ENCODE measurements at places on chromosomes 3 and 15. TPM values are rescaled to one million over a fixed set of nuclear protein-coding genes. Genes with fewer than 3 reads are reported as not detected.

GRCh38 chr15:94327356-94327936, 96.1 kb downstream of the MCTP2 start:
- no peak overlapping the region for H3K27ac ChIP-seq
- H3K4me3 ChIP-seq, result no peak overlapping the region
- H3K4me1 ChIP-seq, result peaks cover 24% of the 10 kb centered on the region
- peaks cover 4% of the 10 kb centered on the region for H3K27me3 ChIP-seq
- DNase-seq, result peak; percentile 45
- H3K36me3 ChIP-seq, result no peaks in the 10 kb centered on the region

GRCh38 chr3:38421679-38422336, 31.9 kb upstream of the ACVR2B start:
- DNase-seq, result no peak
- peaks cover 2% of the 10 kb centered on the region for H3K4me1 ChIP-seq

DNA sequence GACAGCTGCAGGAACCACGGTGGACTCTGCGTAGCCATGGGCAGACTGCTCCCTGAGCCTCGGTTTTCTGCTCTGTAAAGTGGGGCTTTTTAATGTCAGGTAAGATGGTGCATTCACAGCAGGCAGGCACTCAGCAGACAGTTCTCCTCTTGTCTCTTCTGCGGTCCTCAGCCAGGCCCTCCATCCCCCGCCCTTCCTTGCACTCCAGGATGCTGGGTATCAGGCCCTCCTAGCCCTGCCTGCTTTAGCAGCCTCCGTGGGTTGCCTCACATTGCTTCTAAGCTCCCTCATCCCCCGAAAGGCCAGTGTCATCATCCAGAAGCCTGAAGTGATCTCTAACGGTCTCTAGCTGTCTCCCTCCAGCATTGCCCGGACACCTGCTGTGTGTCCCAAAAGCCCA, 115.7 kb downstream of the WNT7A start:
- no peaks in the 10 kb centered on the region for H3K4me1 ChIP-seq
- no peaks in the 10 kb centered on the region for H3K36me3 ChIP-seq
- no peak overlapping the region for H3K4me3 ChIP-seq
- no peak overlapping the region for H3K27ac ChIP-seq
- no peak for DNase-seq
- H3K27me3 ChIP-seq, result peaks cover 5% of the 10 kb centered on the region

- H3K27me3 ChIP-seq, result peaks cover 2% of the 10 kb centered on the region
- no peak overlapping the region for H3K27ac ChIP-seq
- no peaks in the 10 kb centered on the region for H3K4me1 ChIP-seq
- H3K36me3 ChIP-seq, result no peaks in the 10 kb centered on the region
- no peak for DNase-seq
- no peak overlapping the region for H3K4me3 ChIP-seq
Measured at GRCh38 chr15:94212291-94212690, 19.1 kb upstream of the MCTP2 start.

DNA sequence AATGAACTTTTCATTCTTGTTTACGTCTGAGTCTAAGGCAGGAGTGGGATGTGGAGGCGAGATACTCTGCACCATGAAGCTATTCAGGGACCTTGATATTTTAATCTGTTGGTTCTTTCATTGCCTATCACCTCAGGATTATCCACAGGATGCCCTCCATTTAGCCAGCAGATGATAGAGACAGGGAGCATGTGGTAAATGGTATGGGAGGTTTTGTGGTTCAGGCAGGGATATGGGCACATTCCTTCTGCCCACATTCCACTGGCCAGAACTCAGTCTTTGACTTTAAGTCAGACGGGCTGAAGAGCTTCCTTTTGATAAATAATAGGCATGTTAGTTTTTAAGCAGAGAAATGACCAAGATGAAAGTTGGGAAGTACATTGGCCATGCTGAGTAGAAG, 548.0 kb upstream of the CCDC54 start:
- peaks cover 15% of the 10 kb centered on the region for H3K36me3 ChIP-seq
- DNase-seq, result no peak
- peaks cover 2% of the 10 kb centered on the region for H3K4me1 ChIP-seq
- peaks cover 1% of the 10 kb centered on the region for H3K27me3 ChIP-seq
- H3K4me3 ChIP-seq, result no peak overlapping the region
- no peak overlapping the region for H3K27ac ChIP-seq

GRCh38 chr15:36356466-36356865, 223.0 kb upstream of the CDIN1 start:
- H3K27me3 ChIP-seq, result no peaks in the 10 kb centered on the region
- DNase-seq, result no peak
- H3K4me1 ChIP-seq, result peaks cover 3% of the 10 kb centered on the region
- H3K27ac ChIP-seq, result no peak overlapping the region
- H3K36me3 ChIP-seq, result no peaks in the 10 kb centered on the region
- H3K4me3 ChIP-seq, result no peak overlapping the region

GRCh38 chr15:99076109-99076508, 28.8 kb upstream of the SYNM start:
- no peak overlapping the region for H3K4me3 ChIP-seq
- H3K27ac ChIP-seq, result no peak overlapping the region
- DNase-seq, result no peak
- H3K4me1 ChIP-seq, result no peaks in the 10 kb centered on the region

GRCh38 chr3:89113893-89114840, 6.7 kb downstream of the EPHA3 start:
- peaks cover 8% of the 10 kb centered on the region for H3K4me1 ChIP-seq
- H3K27me3 ChIP-seq, result peaks cover 5% of the 10 kb centered on the region
- DNase-seq, result peak; percentile 79
- H3K36me3 ChIP-seq, result no peaks in the 10 kb centered on the region
- no peak overlapping the region for H3K27ac ChIP-seq

- peaks cover 4% of the 10 kb centered on the region for H3K36me3 ChIP-seq
- no peak overlapping the region for H3K27ac ChIP-seq
- no peak for DNase-seq
- H3K4me3 ChIP-seq, result no peak overlapping the region
- peaks cover 9% of the 10 kb centered on the region for H3K4me1 ChIP-seq
Measured at GRCh38 chr3:4401441-4401840, 65.6 kb downstream of the SUMF1 start.

- H3K27ac ChIP-seq, result no peak overlapping the region
- H3K4me3 ChIP-seq, result no peak overlapping the region
- DNase-seq, result no peak
- H3K27me3 ChIP-seq, result peaks cover 2% of the 10 kb centered on the region
Measured at GRCh38 chr3:16904423-16905417, 20.0 kb downstream of the PLCL2 start.

GRCh38 chr3:179063945-179064560, 7.6 kb downstream of the ZMAT3 start:
- peaks cover 23% of the 10 kb centered on the region for H3K36me3 ChIP-seq
- peaks cover 3% of the 10 kb centered on the region for H3K27me3 ChIP-seq
- peaks cover 7% of the 10 kb centered on the region for H3K4me1 ChIP-seq
- DNase-seq, result no peak

GRCh38 chr3:132871956-132872355, 149.7 kb upstream of the NPHP3 start:
- peaks cover 3% of the 10 kb centered on the region for H3K4me1 ChIP-seq
- no peak overlapping the region for H3K27ac ChIP-seq
- DNase-seq, result no peak
- no peaks in the 10 kb centered on the region for H3K36me3 ChIP-seq

GRCh38 chr3:16836505-16837237, 48.1 kb upstream of the PLCL2 start:
- DNase-seq, result no peak
- no peak overlapping the region for H3K4me3 ChIP-seq
- no peak overlapping the region for H3K27ac ChIP-seq

DNA sequence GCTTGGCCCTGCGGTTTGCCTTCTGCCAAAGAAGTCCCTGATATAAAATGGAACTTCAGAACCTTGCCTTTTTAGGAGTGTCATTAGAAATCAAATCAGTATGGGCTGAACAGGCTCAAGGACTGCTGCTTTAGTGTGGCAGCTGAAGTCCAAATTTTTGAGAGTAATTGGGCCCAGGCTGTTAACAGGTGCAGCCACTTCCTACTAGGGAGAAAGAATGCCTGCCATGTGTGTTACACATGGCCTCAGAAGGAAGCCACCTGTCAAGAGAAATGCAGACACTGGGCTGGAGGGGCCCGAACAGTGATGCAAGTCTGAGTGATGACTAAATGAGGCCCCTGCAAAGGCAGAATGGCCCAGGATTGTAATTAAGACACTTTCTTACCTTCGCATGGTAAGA, 786.7 kb upstream of the CFAP20DC start:
- H3K4me3 ChIP-seq, result no peak overlapping the region
- no peaks in the 10 kb centered on the region for H3K36me3 ChIP-seq
- peaks cover 2% of the 10 kb centered on the region for H3K27me3 ChIP-seq
- peaks cover 2% of the 10 kb centered on the region for H3K4me1 ChIP-seq

- no peaks in the 10 kb centered on the region for H3K27me3 ChIP-seq
- DNase-seq, result no peak
- peaks cover 7% of the 10 kb centered on the region for H3K36me3 ChIP-seq
- H3K4me1 ChIP-seq, result peaks cover 10% of the 10 kb centered on the region
- H3K27ac ChIP-seq, result no peak overlapping the region
Measured at GRCh38 chr15:75864213-75865059, 21.2 kb downstream of the UBE2Q2 start.

DNA sequence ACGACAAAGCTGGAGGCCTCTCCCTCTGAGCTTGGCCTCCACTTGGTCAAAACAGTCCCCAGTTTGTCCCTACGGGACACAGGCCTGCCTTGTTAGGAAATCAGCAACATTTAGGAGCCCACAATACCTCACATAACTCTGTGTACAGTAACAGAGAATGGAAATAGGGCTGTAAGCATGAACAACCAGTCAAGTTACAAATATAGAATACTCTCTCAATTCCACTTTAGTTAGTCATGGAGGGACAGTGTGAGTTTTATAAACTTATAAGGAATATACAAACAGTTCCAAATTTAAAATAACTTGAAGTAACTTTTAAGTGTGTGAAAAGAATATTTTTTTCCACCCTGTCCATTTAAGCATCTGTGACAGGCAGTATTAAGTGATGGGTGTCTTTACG, 129.4 kb downstream of the PGPEP1L start:
- H3K4me3 ChIP-seq, result no peak overlapping the region
- H3K36me3 ChIP-seq, result no peaks in the 10 kb centered on the region
- no peak for DNase-seq
- H3K27me3 ChIP-seq, result peaks cover 3% of the 10 kb centered on the region

DNA sequence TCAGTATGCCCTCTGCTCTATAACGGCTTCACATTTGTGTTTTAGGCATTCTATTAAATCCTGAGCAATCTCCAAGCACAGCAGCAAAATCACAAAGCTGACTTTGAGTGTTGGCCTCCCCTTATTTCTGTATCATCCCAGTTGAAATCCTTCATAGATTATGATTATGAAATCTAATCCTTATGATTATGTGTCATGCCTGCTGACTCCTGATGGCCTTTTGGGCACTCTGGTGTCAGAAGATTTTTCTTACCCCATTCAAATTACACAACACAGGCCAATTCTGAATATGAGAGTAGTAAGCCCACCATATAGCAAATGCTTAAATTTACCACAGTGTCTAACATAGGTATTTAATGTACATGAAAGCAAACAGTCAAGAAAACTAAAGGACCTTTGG, 34.3 kb downstream of the CDV3 start:
- no peak overlapping the region for H3K4me3 ChIP-seq
- H3K27me3 ChIP-seq, result no peaks in the 10 kb centered on the region

DNA sequence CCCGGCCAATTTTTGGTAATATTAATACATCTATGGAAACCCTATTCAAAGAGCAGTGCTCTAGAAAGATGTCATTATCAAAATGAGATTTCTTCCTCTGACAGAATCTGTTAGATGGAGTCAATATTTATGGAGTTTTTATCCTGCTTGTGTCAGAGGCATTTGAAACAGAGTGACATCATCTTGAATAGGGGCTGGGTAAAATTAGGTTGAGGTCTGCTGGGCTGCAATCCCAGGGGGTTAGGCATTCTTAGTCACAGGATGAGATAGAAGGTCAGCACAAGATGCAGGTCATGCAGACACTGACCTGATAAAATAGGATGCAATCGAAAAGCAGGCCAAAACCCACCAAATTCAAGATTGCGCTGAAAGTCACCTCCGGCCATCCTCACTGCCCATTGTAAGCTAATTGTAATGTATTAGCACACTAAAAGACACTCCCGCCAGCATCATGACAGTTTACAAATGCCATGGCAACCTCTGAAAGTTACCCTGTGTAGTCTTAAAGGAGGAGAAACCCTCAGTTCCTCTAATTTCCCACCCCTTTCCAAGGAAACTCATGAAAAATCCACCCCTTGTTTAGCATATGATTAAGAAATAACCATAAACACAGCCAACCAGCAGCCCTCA, 27.3 kb upstream of the CCDC50 start:
- peaks cover 2% of the 10 kb centered on the region for H3K27me3 ChIP-seq
- peaks cover 5% of the 10 kb centered on the region for H3K4me1 ChIP-seq
- no peak overlapping the region for H3K27ac ChIP-seq
- DNase-seq, result no peak

- DNase-seq, result no peak
- H3K27ac ChIP-seq, result no peak overlapping the region
- no peak overlapping the region for H3K4me3 ChIP-seq
- H3K36me3 ChIP-seq, result peaks cover under 1% of the 10 kb centered on the region
- H3K27me3 ChIP-seq, result peaks cover 10% of the 10 kb centered on the region
- peaks cover 20% of the 10 kb centered on the region for H3K4me1 ChIP-seq
Measured at GRCh38 chr15:92877000-92877399, 23.1 kb upstream of the CHD2 start.

- no peak overlapping the region for H3K4me3 ChIP-seq
- no peaks in the 10 kb centered on the region for H3K27me3 ChIP-seq
- DNase-seq, result no peak
- H3K36me3 ChIP-seq, result peaks cover 7% of the 10 kb centered on the region
- no peaks in the 10 kb centered on the region for H3K4me1 ChIP-seq
Measured at GRCh38 chr15:76235186-76235826, 76.0 kb downstream of the ETFA start.

DNA sequence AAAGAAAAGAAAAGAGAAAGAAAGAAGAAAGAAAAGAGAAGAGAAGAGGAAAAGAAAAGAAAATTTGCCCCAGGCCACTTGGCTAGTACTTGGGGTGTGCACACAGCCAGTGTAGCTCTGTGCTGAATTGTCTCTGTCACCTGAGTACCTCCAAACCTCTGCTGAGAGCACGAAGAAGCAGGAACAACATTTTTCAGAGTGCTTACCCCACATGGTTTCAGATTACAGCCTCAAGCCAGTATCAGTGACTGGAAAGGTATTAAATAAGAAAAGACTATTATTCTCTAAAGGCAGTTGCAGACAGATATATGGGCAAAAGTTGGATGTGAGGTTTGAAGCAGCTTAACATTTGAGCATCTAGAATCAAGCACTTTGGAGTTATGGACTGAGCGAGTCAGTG, 113.3 kb upstream of the PHLDB2 start:
- H3K27me3 ChIP-seq, result no peaks in the 10 kb centered on the region
- no peak overlapping the region for H3K27ac ChIP-seq
- DNase-seq, result no peak
- H3K4me3 ChIP-seq, result no peak overlapping the region
- H3K4me1 ChIP-seq, result peaks cover 7% of the 10 kb centered on the region

IMPG2 gene
- 0.74 TPM for total RNA-seq

DPPA2 gene
- 0.64 TPM for total RNA-seq

ADAMTS17 gene
- 4.8 TPM for total RNA-seq

PPP1R2 gene
- 29.7 TPM for total RNA-seq

FSD2 gene
- total RNA-seq, result not detected

ERICH6 gene
- 0.31 TPM for total RNA-seq

MFGE8 gene
- 113 TPM for total RNA-seq

TM4SF1 gene
- total RNA-seq, result 0.97 TPM

GABRR3 gene
- not detected for total RNA-seq

ACAN gene
- 0.03 TPM for total RNA-seq

POC1A gene
- total RNA-seq, result 7.5 TPM

All from endothelial cell (in vitro differentiated cells).